NCI-H2081 (cell line): ENCODE measurements at places on chromosomes 4 and X.

DNA sequence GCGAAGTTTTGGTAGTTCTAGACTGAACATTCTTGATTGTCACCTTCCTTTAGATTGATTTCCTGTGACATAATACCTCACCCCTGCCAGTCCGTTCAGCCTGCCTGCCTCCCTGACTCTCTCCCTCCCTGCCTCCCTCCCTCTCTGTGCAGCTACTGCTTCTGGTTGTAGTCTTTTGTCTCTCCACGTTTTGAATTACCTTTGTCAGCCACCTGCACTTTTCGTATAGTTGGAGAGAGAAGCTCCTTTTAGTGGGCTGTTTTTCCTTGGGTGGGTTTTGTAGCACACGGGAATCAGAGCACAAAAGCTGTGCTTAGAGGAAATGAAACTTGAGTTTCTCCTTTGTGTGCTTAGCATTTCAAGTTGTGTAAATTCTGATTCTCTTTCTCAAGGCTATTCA, 32.6 kb upstream of the MSMO1 start:
- no peak for DNase-seq

- DNase-seq: peak; percentile 79
Observed at GRCh38 chr4:31089815-31090214, 369.6 kb downstream of the PCDH7 start.

DNA sequence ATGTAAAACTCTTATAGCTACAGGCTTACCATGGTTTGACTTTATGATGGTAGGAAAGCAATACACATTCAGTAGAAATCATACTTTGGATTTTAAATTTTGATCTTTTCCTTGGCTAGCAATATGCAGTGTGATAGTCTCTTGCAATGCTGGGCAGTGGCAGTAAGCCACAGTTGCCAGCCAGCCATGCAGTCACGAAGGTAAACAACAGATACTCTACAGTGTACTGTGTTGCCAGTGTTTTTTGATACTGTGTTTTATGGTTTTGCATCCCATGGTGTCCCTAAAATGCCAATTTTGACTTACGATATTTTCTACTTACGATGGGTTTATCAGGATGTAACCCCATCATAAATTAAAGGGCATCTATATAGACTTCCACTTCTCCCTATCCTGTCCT, 24.8 kb upstream of the KLF3 start:
- no peak for DNase-seq

GRCh38 chr4:52939739-52940138, 77.6 kb downstream of the RASL11B start:
- DNase-seq: no peak

DNA sequence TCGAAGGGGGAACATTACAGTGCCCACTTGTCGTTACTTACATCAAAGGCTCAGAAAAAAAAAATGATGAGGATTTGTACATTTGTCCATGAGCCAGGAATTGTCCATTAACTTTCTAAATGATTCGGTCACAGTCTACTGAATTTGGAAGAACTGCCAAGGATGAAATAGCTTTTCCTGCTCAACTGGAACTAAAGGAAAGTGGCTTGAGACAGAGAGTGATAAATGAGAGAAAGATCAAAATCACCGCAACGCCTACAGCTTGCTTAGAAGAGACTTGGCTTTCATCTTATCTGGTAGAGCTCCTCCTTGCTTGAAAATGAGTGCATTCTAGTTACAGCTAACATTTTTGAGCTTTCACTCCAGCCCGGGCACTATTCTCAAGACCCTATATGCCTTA, 55.5 kb upstream of the ADGRG2 start:
- DNase-seq: no peak

DNA sequence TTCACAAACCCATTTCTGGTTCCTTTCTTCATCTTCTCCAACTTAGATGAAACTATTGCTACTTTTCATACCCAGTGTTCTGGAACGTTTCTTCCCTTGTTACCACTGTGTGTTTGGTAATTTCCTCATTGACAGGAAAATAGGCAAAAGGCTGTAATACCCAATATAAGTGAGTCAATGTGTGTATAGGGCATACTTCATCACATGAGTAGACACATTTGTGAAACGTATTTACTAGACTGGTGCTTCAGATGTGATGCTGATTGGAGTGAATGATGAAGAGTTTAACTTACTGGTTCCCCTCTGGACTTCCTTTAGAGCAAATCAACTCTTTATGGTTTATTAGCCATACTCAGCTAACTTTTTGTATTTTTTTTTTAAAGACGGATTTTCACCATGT, 195.1 kb upstream of the ATP6AP2 start:
- DNase-seq: no peak

DNA sequence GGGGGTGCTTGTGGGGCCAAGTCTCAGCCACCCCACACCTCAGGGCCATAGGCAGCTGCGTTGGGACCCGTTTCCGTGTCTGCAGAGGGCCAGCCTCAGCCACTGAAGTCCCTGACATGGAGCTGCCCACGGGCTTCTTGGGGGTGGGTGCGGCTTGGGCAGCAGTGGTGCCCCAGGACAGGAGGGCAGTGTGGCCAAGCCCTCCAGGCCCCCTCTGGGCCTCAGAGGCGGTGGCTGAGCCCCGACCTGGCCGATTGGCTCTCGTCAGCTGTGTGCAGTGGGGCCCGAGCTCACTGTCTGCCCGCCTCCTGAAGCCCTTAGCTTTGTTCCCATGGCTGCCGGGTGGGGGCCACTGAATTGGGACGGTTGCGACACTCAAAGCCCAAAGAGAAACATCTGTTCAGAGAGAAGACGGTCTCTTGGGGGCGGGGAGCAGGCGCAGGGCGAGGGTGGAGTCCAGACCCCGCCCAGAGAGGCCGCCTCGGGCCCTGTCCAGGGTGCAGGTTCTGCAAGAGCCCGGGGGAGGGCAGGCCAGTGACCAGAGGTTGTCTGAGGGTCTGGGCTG, 9.1 kb downstream of the FGFR3 start:
- DNase-seq: no peak
